ENCODE measurements at places on chromosomes 4 and X. TPM values are rescaled to one million over a fixed set of nuclear protein-coding genes. Genes with fewer than 3 reads are reported as not detected.

DNA sequence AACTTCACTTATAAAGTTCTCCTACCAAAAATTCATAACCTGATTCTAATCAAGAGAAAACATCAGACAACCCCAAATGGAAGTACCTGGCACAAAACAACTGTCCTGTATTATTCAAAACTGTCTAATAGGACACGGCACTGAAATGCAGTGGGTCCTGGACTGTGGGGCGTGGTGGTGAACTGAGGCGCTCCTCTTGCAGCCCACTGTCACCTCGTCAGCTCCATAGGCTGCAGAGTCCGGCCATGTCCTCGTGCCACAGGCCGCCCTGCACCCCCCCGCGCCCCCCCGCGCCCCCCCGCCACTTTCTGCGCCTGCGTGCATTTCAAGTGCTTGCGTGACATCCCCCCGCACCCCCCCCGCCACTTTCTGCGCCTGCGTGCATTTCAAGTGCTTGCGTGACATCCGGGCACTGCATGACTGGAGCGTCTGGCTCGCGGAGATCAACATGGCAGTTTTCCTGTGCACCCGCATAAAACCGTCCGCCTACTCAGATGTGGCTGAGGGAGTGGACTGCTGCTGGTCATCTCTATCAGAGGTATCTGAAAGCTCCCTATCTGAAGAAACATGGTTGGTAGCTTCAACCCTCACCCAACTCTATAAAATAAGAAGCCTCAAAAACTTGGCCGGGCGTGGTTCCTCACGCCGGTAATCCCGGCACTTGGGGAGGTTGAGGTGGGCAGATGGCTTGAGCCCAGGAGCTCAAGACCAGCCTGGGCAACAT, 28.8 kb downstream of the ATXN3L start:
- no peaks in the 10 kb centered on the region for H3K36me3 ChIP-seq
- H3K27me3 ChIP-seq, result no peaks in the 10 kb centered on the region
- no peaks in the 10 kb centered on the region for H3K4me1 ChIP-seq
- H3K27ac ChIP-seq, result no peak overlapping the region
- no peak overlapping the region for H3K4me3 ChIP-seq

- no peak overlapping the region for H3K27ac ChIP-seq
- H3K4me1 ChIP-seq, result no peaks in the 10 kb centered on the region
- H3K36me3 ChIP-seq, result no peaks in the 10 kb centered on the region
- H3K4me3 ChIP-seq, result no peak overlapping the region
- no peak for DNase-seq
Observed at GRCh38 chr4:15024386-15024785, 22.1 kb downstream of the CPEB2 start.

DNA sequence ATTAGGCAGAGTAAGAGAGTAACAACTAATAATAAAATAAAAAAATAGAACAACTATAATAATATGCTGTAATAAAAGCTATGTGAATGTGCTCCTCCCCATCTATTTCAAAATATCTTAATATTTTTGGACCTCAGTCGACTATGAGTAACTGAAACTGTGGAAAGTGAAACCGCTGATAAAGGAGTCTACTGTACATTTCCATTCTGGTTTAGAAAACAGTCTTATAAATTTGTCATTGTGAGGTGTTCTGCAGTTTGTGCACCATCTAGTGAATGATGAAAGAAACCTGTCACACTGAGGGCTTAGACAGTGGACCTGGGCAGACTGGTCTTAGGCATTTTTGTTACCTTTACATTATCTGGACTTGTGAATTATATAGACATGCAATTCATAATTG, 42.0 kb downstream of the TMEM150C start:
- H3K4me3 ChIP-seq, result no peak overlapping the region
- no peaks in the 10 kb centered on the region for H3K36me3 ChIP-seq
- no peaks in the 10 kb centered on the region for H3K4me1 ChIP-seq
- no peak for DNase-seq
- H3K27me3 ChIP-seq, result peaks cover 6% of the 10 kb centered on the region
- H3K27ac ChIP-seq, result no peak overlapping the region

DNA sequence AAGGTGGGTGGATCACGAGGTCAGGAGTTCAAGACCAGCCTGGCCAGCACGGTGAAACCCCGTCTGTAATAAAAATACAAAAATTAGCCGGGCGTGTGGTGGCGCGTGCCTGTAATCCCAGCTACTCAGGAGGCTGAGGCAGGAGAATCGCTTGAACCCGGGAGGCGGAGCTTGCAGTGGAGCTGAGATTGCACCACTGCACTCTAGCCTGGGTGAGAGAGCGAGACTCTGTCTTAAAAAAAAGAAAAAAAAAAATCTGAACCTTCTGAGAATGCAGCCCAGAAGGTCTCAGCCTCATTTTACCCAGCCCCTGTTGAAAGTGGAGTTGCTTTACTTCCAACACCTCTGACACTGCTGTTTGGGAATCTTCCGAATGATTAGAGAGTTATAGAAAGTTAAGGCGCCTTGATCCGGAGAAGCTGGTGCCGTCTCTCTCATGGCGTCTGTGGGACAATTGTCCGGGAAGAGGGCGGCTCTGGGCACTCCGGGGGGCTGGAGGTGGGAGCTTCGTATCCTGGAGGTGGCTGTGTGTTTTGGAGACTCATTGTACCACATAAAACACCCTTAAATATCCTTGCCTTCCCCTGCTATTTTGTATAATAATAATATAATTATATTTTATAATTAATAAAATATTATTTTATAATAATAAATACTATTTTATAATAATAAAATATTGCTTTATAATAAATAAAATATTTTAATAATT, 92.7 kb upstream of the PPP2R3B start:
- no peaks in the 10 kb centered on the region for H3K27me3 ChIP-seq
- H3K27ac ChIP-seq, result no peak overlapping the region
- DNase-seq, result no peak

- H3K4me3 ChIP-seq, result no peak overlapping the region
- H3K36me3 ChIP-seq, result no peaks in the 10 kb centered on the region
- peak; percentile 53 for DNase-seq
- H3K27me3 ChIP-seq, result no peaks in the 10 kb centered on the region
- H3K27ac ChIP-seq, result no peak overlapping the region
Observed at GRCh38 chrX:129925305-129926092, 19.5 kb downstream of the UTP14A start.

DNA sequence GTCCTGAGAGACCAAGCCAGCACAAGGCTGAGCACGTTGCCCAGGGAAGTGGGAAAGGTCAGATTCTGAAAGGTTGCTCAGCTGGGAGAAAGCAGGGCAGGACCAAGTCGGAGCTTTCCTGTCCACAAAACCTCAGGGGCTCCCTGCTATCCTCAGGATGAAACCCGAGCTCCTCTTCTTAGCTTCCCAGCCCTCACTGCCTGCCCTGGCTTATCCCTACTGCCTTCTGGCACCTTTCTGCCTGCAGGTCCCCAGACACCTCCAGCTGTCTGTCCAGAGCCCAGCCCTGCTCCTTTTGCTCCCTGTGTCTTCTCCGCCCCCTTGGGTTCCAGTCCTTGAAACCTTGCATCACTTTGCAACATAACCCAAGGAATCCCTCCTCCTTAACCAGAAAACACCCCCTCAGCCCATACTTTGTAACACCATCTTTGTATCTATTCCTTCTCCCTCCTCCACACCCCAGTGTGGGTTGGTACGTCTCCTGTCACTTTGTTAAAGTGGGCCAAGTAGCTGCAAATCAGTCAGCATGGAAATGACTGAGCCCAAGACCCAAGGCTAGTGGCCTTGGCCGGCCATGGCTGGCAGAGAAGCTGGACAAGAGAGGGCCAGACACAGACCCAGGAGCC, 20.0 kb upstream of the PRRG3 start:
- no peak overlapping the region for H3K4me3 ChIP-seq
- no peaks in the 10 kb centered on the region for H3K36me3 ChIP-seq
- DNase-seq, result no peak

- H3K4me3 ChIP-seq, result no peak overlapping the region
- no peaks in the 10 kb centered on the region for H3K4me1 ChIP-seq
- DNase-seq, result no peak
- no peaks in the 10 kb centered on the region for H3K36me3 ChIP-seq
Observed at GRCh38 chr4:153166716-153167501, 37.3 kb upstream of the TRIM2 start.

Gene PLXNB3
- total RNA-seq, result not detected

Gene P2RY8
- total RNA-seq, result 182 TPM

Gene ARL13A
- not detected for total RNA-seq

All from T-cell (primary cell).